ENCODE measurements at places on chromosomes 6 and 20.

DNA sequence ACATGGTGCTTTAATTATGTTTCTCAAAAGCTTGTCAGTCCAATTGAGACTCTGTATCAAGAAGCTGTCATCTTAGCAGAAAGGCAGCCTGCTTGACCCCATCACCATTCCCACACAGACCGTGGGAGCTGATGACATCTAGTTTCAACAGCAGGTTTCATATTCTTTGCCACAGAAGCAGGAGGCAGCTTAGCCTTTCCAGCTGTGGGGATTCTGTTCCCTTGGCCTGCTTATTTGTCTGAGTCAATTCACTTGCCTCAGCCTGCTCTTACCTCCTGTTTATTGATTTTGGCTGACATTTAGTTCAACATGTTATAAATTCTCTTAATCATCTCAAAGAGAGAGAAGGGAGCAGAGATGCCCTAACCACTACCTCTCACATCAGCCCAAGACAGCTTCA lies 527.7 kb downstream of the ADGRB3 start:
- DNase-seq, result no peak

DNA sequence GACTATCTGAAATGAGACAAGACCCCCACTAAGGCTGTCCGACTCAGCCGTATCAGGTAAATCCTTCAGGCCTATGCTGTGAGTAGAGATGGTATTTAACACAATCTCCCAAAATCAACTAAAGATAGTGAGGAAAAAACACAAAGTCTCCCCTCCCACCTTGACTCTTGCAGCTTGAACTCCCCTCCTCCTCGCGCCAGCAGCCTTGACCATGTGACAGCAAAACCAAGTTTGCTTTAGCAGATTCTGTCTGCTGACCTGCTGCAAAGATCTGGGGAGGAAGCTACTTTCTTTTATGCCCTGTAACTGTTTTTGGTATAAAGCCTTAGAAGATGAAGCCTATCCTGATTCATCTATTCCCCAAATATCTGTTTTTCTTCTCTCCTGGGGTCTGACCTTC lies 509.5 kb downstream of the CDH26 start:
- no peak for DNase-seq

GRCh38 chr6:139230391-139230840 lies 61.4 kb downstream of the TXLNB start:
- DNase-seq, result no peak

DNA sequence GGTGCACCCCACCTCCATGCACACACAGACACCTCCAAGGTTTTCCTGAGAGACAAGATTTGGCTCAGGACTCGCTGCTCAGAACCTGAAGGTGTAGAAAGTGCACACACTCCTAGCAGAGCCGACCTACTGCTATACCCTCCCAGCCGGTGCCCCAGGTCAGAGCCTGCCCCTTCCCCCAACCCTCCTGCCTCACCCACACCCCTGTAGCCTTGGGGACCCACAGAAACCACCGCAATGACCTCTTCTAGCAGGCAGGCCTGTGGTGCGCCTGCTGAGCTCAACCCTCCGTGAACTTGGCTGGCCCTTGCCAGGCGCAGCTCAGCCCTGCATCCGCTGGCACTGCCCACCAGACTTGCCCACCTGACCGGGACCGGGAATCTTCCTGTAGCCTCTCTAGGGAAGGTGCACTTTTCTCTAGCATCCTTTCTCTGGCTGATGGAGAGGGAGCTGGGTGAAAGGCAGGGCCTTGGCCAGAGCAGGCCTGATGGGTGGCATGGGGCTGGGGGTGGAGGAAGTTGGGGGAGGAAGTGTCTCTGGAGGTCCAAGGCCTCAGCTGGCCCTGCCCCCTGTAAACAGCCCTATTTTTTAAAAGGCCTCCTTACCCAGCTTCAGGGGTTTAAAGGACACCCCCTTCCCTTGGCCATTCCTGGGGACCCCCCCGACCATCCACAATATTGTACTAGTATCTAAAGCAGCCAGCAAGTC lies 36.9 kb upstream of the SLCO4A1 start:
- no peak for DNase-seq

GRCh38 chr6:87558446-87558845 lies 31.3 kb downstream of the RARS2 start:
- DNase-seq, result no peak

GRCh38 chr20:47876311-47877088 lies 91.2 kb upstream of the SULF2 start:
- no peak for DNase-seq

DNA sequence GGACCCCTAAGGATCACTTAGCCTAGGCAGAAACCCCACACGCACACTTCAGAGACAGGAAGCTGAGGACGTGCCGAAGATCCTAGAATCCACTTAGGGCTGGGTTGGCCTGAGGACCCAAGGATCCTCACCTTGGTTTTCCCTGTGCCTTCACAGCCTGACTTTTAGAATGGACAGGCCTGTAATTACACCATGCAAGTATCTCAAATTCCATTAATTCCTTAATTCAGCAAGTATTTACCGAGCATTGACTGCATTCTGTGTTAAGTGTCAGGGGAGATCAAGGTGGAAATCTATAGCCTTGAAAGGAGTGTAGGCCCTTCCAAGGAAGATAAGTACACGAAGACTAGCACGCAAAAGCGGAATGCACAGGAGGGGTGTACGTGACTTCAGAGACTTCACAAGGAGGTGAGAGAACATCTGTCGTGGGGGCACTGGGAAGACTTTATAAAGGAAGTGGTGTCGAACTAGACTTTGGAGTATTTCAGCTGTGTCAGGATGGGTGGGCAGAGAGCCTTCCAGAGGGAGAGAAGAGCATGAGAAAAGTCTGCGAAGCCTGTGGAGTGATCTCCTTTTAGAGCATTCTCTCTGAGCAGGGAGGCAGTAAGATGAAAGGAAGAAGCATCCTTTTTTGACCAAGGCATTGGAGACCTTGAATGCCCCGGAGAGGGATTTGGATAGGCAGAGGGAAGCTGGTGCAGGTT lies 4.0 kb downstream of the DSP start:
- no peak for DNase-seq

DNA sequence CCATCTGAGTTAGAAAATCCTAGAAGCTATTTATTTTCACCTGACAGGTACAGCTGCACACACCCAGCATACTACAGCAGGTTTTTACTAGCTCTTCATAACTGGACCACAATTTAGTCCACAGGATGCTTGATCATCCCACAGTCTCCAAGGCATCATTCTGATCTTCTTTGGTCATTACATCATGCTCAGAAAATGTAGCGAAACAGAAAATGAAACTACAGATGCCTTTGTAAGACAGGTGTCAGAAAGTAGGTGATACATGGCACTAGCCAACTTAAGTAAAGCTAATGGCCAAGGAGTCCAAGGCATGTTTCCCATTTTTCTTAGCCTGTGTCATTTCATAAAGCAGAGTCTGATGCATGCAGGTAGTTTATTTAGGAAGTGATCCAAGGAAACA lies 102.3 kb downstream of the HTR1B start:
- no peak for DNase-seq

DNA sequence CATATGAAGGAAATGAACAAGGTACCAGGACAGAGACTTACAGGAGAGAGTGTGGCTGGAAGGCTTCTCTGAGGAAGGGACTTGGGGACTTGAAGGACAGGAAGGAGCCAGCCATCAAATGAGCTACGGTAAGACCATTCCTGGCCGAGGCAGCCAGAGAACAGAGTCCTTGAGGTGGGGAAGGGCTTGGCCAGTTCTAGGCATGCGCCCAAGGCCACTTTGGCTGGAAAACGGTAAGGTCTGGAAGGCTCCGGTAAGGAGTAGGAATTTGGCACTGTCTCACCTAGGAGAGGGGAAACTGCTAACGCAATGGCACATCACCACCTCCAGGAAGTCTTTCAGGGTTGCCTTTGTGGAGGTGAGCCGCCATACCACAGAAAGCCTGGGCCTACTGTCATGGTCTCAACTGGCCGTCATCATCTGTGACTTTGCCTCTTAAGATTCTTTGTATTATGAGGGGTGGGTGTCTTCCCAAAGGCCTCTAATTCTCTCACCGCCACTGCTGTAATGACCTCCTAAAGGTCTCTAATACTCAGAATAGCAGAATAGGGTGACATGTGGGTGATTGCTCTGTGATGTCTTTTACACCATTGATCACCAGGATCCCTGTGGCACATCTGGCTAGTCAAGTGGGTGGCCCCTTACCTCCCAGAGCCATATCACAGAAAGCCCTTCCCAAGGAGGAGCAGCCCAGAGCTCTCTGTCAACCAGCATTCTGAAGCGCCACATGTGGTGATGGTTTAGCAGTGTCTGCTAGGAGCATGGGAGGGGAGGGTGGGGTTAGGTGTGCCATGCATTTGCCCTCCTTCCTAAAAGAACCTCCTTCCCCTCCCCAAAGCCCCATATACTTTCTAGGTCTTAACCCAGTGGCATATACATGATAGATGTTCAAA lies 17.7 kb upstream of the STX16 start:
- DNase-seq, result no peak

DNA sequence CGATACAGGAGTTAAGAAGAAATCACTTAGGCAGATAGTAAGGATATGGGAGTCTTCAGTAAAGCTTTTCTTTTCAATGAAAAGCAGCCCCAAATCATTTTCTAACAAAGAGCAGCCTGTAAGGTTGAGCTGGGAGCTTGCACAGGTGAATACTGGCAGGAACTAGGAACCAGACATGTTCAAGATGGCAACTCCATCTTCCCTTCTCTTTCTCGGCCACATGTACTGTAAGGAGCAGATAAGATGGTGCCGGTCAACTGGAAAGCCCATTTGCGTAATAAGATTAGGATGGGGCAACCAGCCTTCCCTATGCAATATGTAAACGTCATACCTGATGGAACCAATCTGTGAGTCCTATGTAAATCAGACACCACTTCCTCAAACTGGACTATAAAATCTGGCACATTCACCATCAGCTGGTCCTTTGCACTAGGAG lies 46.2 kb upstream of the RNGTT start:
- no peak for DNase-seq

Measured in urothelium cell line (cell line).